Stimulated activated CD8-positive, alpha-beta memory T cell treated with anti-CD3 and anti-CD28 coated beads, Interleukin-12 subunit alpha, Interleukin-12 subunit beta, amount 100 ng/mL, for 1 hour (primary cell): ENCODE measurements at places on chromosomes 2 and 18.

GRCh38 chr2:84849271-84849952, 31.5 kb downstream of the TRABD2A start:
- DNase-seq, result peak; percentile 33

GRCh38 chr2:10477443-10478297, 29.5 kb upstream of the ODC1 start:
- DNase-seq, result no peak

DNA sequence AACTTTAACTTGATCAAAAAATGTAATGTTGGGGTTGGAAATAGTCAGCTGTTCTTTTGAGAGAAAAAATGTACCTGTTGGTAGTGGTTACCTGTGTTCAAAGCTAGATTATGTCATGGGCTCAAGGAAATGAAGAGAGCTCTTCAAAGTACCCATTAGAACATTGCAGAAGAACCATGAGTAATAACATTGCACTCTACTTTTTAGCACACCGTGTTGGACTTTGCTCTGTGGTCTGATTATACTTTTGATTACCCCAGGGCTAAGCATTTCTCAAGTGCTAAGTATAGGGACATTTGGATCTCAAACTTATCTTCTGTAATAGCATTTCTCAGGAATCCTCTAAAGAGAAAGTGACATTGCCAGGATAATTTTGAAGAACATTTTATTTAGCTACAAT, 1122.8 kb upstream of the CELF4 start:
- DNase-seq, result no peak

DNA sequence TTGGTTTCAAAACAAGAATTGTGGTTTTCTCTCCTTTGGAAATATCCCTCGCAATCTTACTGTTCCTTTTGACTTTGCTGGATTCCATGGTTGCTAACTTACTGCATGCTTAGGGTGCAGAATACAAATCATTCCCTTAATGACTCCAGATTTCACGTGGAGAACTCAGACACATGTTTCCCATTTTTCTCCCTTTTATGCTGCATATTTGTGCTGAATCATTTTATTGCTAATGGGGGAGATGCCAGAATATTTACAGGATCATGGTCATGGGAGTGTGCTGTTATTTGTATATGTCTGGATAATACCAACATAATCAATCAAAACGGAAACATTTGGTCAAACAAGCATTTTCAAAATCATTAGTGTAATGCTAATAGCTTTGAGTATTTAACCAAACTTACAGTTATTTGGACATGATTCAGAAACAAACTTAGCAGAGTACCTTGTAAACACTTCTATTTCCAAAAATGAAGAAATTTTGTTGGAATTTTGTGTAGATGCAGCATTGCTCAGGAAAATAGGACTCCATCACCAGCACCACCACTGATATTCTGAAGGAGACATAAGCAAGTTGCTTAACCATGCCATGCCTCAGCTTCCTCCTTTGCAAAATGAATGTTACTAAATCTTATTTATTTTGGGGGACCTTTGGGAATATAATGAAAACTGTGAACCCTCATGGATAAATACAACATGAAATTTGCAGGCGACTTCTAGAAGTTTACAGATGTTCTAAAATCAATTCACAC, 122.5 kb upstream of the RND3 start:
- no peak for DNase-seq

GRCh38 chr2:17068021-17068420, 402.4 kb upstream of the CYRIA start:
- DNase-seq, result no peak

GRCh38 chr2:241673189-241673663, 13.4 kb downstream of the DTYMK start:
- no peak for DNase-seq

GRCh38 chr18:77164763-77165485, 32.3 kb upstream of the MBP start:
- no peak for DNase-seq

- no peak for DNase-seq
Observed at GRCh38 chr18:74563999-74564398, 29.7 kb downstream of the CNDP1 start.

DNA sequence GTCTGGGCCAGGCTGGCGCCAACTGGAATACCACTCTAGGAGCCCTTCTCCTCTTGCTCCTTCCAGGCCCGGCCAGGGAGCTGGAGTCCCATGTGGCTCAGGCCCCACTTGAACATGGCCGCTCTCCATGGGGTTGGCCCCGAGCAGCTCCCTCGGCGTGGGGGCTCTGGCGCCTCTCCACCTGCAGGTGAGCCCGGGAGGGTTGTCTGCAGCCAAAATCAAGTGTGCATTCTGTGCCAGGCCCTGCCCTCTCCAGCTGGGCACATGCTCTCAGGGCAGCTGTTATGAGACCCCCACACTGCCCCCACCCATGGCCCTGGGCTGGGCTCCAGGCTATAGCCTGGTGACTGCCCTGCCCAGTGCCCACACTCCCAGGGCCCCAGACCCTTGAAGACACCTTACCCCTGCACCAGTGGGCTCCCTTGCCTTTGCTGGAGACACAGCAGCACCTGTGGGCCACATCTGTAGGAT, 45.8 kb upstream of the HS6ST1 start:
- no peak for DNase-seq

GRCh38 chr2:127642706-127643438, 3.1 kb upstream of the GPR17 start:
- no peak for DNase-seq

DNA sequence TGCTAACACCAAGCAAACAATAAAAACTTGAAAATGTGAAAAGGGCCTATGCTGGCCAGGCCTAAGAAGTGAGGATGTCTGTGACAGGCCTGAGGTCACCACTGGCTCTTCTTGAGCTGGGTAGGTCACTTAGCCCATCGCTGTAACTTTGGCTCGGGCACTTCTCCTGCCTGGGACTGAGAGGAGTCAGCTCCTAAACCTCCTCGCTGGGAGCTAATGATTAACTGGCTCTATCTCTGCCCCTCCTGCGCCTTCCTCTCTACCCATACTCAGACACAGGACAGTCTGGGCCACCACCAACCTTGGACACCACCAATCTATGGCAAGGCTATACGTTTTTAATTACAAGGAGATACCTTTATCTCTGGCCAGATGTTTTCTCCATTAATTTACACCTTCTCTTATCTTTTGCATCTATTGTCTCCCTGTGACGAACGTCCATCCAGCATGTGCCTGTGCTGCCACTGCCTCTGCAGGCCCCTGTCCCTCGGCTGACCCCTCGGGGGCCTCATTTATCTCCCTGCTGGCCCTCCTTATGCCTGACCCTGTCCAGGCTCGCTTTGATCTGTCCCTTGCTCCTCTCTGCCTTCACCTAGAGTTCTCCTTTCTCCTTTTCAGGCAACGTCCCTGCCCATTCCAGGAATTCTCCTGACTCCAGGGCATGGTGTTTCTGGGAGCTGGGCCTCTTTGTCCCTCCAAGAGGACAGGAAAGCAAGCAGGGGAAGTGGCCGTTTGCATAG, 149.1 kb upstream of the GATA6 start:
- no peak for DNase-seq
